ENCODE measurements at places on chromosomes 2 and 18.

DNA sequence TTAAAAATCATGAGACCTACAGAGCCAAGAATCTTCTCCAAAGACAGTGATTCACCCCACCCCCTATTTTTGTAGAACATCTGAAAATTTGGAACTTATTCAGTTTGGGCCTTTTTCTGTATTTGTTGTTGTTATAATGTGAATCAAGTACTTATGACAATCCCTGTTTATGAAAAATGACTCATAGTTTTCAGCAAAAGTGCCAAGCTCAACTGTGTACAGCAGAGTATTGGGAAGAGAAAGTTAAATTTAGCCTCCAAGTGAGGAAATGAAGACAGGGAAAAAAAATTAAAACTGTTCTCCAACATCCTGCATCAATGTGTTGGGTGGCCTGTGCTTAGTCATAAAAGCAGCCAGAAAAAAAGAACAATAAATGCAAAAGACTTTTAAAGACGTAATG is 46.2 kb downstream of the LRATD1 start:
- DNase-seq, result no peak

GRCh38 chr2:120794716-120795115 is 59.0 kb downstream of the GLI2 start:
- DNase-seq, result no peak

GRCh38 chr2:28341208-28341891 is 51.3 kb upstream of the FOSL2 start:
- no peak for DNase-seq

DNA sequence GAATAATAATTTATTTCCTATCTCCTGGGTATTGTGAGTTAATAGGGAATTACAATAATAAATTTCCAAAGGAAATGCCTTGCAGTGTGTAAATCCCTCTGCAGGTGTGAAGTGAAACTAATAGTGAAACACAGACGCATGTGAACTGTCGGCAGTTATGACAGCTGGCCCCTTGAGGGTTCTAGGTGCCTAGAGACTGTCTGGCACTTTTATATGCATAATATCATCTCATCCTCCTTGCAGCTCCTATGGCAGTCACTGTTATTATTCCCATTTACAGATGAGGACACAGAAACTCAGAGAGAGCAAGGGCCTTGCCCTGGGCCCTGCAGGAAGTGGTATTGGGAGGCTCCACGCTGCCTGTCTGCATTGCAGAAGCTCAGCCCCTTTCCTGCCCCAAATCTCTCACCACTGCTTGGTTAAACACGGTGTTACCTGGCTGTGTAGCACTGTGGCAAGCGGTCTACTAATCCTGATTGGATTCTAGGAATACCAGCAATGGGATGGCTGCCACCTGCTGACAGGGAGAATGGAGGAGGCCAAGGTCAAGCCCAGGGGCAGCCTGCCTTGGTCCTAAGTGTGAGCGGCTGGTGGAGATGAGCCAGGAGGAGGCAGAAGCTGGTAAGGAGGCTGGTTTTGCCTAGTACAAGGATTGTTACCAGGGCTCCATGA is 32.8 kb upstream of the ACKR3 start:
- no peak for DNase-seq

- no peak for DNase-seq
Observed at GRCh38 chr18:77132369-77133050, at the start of gene MBP. TSS of gene MBP (minus strand) at chr18:77132783. CDS start at chr18:77105261, 27,522 bp downstream.
